ENCODE measurements at places on chromosomes 3 and 15. TPM values are rescaled to one million over a fixed set of nuclear protein-coding genes. Genes with fewer than 3 reads are reported as not detected.

DNA sequence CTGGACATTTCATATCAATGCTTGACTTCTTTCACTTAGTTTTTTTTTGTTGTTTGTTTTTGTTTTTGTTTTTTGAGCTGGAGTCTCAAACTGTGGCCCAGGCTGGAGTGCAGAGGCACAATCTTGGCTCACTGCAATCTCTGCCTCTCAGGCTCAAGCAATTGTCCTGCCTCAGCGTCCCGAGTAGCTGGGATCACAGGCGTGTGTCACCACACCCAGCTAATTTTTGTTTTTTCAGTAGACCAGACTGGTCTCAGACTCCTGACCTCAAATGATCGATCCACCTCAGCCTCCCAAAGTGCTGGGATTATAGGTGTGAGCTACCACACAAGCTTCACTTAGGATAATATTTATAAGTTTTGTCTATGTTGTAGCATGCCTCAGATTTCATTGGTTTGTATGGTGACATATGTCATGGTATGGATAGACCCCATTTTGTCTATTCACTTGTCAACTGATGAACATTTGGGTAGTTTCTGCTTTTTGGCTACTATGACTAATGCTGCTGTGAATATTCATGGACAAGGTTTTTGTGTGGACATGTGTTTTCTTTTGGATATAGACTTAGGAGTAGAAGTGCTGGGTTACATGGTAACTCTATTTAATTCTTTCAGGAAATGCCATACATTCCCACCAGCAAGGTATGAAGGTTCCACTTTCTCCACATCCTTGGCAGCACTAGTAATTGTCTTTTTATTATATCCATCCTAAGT lies 6.8 kb upstream of the PRR23E start:
- DNase-seq = no peak

DNA sequence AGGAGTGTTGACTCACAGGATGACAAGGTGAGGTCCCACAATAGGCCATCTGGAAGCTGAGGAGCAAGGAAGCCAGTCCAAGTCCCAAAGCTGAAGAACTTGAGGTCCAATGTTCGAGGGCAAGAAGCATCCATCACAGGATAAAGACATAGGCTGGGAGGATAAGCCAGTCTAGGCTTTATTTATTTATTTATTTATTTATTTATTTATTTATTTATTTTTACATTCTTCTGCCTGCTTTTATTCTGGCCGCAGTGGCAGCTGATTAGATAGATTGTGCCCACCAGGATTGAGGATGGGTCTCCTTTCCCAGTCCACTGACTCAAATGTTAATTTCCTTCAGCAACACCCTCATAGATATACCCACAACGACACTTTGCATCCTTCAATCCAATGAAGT lies 472.2 kb upstream of the DPPA4 start:
- no peak for DNase-seq

DNA sequence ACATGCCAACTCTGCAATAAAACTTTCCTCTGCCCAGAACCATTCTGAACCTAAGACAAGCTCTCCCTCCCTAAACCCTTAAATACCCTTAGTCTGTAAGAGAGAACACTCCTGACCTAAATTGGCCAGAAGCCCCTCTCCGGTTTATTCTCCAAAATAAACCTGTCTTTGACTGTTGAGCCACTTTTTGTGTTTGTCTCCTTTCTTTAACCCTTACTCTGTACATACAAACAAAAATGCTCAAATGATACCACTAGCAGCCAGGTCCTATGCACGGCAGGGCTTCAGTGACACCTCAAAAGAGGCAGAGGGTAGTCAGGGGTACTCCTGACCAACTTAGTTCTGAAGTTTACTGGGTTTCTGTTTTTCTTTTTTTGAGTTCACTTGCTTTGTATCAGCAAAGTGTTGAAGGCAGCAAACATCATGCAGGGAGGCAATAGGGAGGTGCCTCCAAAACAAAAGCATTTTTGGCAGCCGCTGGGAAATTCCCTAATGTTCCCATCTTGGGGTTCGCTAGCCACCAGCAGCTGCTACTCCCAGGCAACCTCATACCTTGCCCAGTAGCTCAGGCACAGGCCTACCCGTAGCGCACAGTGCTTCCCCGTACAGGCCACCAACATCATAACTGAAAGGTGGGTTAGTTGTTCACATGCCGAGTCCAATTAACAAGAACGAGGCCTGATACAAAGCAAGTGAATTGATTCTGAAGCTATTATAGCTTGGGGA lies 62.9 kb upstream of the GCNT3 start:
- DNase-seq = no peak

GRCh38 chr15:26886566-26886965 lies 19.7 kb downstream of the GABRA5 start:
- no peak for DNase-seq

GRCh38 chr3:50607271-50608091 lies 4.1 kb downstream of the CISH start:
- DNase-seq = no peak

DNA sequence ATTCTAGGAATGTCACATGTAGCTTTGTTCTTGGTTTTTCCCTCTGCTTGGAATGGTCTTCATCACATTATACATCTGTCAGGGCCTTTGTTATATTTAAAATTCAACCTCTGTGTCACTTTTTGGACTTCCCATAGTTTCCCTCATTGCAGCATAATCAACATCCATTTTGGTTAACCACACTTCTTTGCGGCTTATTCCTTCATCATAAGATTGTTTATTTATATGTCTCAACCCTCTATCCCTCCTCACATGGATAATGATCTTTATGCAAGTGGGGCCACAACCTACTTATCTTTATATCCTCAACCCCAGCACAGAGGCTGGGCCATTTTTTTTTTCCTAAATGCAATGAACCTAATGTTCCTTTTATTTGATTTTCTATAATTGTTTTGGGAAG lies 260.0 kb upstream of the THBS1 start:
- no peak for DNase-seq

GRCh38 chr3:63328365-63328764 lies 50.3 kb downstream of the SYNPR start:
- no peak for DNase-seq

GRCh38 chr15:89971592-89971997 lies 29.5 kb upstream of the ZNF710 start:
- peak; percentile 67 for DNase-seq

GRCh38 chr3:53592862-53593261 lies 98.5 kb downstream of the CACNA1D start:
- DNase-seq = no peak

- peak; percentile 26 for DNase-seq
These were observed 31.1 kb upstream of the NEO1 start for GRCh38 chr15:73021139-73021621.

GRCh38 chr3:124469555-124469954 lies 260.7 kb upstream of the UMPS start:
- DNase-seq = no peak

DNA sequence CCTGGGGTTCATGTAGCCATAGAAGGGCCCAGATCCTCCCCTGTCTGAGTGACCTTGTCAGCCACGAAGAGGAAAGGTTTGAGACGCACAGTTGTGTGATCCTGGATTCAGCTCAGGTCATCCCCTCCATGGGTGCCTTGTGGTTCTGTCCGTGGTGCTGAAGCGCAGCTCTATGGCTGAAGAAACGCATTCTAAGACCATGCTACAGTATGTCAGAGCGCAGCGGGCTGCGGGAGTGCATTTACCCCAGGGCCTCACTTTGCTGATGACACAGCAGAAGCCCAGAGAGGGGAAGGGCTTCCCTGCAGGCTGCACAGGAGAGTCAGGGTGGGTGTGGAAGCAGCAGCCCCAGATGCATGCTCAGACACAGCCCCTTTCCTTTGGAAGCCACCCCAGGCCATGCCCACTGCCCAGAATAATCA lies 68.8 kb upstream of the IQSEC1 start:
- peak; percentile 66 for DNase-seq

GRCh38 chr3:116097226-116097625 lies 348.1 kb downstream of the LSAMP start:
- no peak for DNase-seq

DNA sequence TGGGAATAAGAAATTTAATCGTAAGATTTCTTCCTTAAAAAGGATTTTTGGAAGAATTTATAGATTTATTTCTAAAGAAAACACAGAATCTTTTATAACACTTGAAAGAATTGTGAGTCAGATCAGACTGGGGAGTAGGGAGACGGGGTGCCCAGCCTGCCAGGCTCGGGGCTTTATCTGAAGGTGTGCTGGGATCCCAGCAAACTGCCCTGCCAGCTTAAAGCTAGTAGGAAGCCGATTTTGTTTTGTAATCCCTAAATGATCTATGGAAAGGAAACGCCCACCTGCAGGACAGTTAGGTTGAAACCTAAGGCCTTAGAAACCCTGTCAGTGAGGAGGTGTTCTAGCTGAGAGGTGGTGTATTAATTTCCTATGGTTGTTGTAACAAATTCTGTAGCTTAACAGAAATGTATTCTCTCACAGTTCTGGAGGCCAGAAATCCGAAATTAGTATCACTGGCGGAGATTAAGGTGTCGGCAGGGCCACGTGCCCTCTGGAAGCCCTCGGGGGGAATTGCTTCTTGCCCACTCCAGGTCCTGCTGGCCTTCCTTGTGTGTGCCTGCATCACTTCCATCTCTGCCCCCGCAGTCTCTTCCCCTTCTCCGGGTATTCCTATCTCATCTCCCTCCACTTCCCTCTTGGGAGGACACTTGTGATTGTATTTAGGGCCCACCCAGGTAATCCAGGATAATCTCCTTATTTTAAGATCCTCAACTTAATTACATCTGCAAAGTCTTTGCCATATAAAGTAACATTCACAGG lies 19.3 kb upstream of the RAB6B start:
- DNase-seq = no peak

DNA sequence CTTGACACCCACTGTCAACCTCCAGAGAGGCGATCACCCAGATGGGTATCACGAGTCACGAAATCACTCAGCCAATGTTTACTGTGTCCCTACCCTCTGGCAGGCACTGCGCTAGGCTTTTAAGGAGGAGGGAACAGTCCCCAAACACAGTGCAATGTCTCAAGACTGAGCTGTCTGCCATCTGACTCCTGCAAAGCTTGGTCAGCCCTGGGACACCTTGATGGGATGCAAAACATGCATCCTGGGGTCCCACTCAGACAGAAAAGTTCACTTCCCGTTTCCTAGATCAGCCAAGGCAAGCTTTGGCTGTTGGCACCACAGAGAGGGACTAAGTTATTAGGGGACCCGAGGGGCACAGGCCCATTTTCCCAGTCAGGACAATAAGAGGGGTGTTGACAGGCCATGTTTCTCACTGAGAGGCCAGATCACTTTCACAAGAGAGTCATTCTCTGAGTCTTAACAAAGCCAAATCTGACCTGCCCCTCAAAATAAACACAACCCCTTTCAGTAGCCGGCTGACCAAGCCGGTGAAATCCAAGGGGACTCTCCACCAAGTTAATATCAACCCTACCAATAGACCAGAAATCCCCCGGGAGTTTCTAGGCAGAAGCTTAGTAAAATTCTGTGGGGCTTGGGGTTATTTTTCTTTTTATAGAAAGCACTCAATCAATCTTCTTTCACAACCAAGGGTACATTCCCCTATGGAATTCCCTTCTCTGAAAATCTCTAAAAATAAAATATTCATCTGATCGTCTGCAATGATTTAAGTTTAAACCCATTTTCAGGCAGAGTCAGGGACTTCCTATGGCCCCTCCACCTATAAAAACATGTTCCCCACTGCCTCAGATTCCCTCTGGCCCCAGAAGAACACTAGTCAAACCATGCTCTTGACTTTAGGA lies 3.5 kb downstream of the RFTN1 start:
- DNase-seq = no peak

DNA sequence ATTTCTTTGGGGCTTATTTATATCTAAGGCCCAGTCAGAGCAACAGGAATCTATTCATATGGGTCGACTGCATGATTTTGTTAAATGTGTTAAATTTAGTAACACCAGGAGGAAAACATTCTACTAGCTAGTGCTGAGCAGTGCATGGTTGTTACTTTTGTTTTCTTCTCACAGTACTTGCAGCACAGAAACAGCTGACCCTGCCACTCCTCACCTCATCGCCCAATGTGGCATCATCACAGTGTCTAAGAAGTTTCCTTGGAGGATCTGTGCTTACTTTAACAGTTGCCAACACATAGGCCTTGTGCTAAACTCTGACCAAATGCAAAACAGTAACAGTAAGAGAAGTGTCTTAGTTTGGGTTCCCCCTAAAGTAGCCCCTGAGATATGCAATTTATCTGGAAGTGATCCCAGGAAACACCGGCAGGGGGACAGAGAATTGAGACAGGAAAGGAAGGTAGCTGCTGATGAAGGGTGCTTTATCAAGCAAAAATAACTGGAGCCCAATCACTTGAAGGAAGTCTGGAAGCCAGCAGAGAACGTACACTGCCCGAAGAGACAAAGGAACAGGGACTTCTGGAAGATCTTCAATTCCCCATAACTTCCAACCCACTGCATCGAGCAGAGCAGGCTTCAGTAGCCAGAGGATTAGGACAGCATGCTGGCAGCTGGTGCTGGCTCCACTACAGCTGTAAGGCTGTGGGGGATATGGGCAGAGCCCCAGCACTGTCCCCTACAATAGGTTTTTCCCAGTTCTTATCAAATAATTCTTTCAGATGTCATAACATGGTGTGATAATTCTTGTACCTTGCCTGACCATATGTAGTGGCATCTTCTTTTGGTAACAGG lies 36.0 kb upstream of the ULK4 start:
- peak; percentile 65 for DNase-seq

DNA sequence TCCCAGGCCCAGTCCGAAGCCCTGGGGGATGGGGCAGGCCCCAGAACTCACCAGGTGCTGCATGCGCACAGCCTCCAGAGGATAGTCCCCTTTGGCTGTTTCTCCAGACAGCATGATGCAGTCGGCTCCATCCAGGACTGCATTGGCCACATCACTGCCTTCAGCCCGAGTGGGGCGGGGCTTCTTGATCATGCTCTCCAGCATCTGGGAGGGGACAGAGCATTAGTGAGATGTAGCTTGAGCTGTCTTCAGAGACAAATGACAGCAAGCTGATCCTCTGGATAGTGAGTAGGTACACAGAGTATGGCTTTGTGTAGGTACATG lies 9.1 kb upstream of the GRAMD2A start:
- no peak for DNase-seq

DNA sequence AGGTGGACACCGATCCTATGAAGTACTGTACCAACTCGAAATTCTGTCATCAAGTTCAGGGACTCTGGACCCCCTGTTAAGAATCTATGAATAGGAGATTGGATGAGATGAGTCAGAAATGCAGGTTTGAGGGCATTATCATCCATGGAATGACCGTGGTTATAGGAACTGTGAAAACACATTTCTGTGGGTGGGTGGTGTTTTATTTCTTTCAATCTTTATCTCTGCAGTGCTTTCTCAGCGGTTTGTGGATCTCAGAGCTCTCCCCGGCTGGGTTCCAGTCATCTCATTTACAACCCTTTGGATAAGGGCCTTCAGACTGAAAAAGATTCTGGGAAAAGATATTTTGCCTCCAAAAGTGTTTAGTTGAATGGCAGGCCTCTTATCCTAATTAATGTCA lies 5.4 kb upstream of the ABHD17C start:
- no peak for DNase-seq

CDHR4 gene
- total RNA-seq = 7.8 TPM

MESP2 gene
- not detected for total RNA-seq

CCDC39 gene
- total RNA-seq = 5.1 TPM

CYP19A1 gene
- total RNA-seq = 1.2 TPM

Data from lung (tissue), 17 donors.